CD4-positive, alpha-beta T cell treated with Interleukin-12 subunit alpha and Interleukin-12 subunit beta, for 1 hour (primary cell): ENCODE measurements at places on chromosomes 12 and 14.

- no peak for DNase-seq
Observed at GRCh38 chr12:103688376-103689063, 101.4 kb downstream of the STAB2 start.

- DNase-seq, result no peak
Observed at GRCh38 chr12:55820679-55821078, 2.8 kb downstream of the ORMDL2 start.

GRCh38 chr12:102364709-102365108 is 115.7 kb downstream of the IGF1 start:
- DNase-seq, result no peak

- no peak for DNase-seq
Observed at GRCh38 chr14:36756226-36756625, 94.6 kb downstream of the PAX9 start.
